ENCODE measurements at places on chromosomes 12 and 14.

DNA sequence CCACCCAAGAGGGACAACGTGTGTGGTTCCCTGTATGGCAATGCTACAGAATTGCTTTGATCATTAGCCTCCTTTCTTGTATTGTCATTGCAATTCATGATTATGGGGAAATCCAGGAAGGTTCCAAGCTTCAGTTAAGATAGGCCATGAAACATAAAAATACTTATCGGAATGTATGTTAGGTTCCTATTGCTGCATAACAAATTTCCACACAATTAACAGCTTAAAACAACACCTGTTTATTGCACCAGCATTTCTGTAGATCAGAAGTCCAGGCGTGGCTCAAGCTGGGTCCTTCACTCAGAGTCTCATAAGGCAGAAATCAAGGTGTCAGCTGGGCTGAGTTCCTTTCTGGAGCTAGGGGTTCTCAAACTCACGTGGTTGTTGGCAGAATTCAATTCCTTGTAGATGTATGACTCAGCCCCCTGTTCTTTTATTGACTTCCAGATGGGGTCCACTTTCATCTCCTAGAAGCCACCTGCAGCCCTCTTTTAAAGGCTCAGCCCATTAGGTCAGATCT is 365.6 kb upstream of the TMPO start:
- DNase-seq, result no peak

DNA sequence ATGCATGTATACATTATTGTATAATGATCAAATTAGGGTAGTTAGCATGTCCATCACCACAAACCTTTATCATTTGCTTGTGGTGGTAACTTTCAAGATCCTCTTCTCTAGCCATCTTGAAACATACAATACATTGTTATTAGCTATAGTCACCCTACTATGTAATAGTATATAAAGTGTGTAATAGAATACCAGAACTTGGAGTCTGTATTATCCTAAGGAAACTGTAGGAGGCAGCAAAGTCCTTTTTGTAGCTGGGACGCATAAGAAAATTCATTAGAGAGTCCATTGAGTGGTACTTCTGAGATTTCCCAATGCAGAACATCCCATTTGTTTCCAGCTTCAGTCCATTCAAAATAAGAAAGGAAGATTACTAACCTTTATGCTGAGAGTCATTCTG is 325.9 kb upstream of the LRFN5 start:
- no peak for DNase-seq

DNA sequence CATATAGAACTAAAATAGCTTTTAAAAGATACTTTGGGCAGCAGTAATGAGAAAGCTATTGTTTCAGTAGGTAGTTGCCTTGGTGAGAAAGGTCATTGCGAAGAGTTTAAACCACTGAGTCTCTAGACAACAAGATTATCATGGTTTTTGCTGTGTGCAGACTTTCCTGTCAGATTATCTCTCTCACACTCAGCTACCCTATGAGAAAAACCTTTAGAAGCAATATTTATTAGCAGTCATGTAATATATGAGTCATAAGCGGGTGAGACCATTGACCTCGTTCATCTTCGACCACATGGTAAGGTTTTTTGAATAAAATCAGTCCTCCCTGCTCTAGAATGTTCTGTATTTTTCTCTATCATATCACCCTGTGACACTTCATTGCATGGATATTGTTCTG is 59.9 kb downstream of the GPR65 start:
- no peak for DNase-seq

GRCh38 chr12:91377436-91377835 is 194.8 kb upstream of the DCN start:
- DNase-seq, result no peak

DNA sequence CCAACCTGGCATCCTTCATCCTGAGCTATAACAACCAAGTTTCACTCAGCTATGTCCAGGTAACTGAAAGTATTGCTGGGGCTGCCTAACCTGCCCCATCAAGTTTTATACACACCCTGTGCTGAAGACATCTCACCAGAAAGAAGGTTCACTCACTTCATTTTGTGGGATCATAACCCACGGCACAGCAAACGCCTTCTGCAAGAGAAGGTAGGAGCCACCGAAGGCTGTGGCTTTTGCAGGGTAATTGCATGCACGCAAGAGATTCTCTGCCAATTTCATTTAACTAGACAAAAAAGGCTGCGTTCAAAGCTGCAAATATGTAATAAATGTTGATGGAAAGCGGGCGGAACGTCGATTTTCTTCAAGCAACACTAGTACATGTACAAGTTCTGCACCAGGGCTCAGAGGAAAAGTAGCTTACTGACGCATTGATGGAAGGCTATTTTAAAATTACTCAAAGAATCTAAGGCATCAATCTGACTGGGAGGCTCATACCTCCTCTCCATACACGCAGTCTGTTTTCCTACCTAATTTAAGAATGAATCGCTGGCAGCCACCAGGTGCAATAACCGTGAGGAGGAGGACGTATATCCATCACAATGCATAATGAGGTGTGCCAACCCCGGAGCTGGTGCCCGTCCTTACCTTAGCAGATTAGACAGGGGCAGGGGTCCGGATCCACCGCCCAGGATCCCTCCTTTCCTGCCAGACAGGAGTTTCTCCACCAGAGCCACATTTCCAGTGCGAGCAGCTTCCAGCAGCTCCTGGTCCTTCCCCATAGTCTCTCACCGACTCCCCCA is 1.1 kb downstream of the ANKS1B start:
- no peak for DNase-seq

- no peak for DNase-seq
Measured at GRCh38 chr12:119730381-119730780, 62.4 kb downstream of the PRKAB1 start.

GRCh38 chr12:22051114-22051698 is 5.2 kb downstream of the CMAS start:
- no peak for DNase-seq

DNA sequence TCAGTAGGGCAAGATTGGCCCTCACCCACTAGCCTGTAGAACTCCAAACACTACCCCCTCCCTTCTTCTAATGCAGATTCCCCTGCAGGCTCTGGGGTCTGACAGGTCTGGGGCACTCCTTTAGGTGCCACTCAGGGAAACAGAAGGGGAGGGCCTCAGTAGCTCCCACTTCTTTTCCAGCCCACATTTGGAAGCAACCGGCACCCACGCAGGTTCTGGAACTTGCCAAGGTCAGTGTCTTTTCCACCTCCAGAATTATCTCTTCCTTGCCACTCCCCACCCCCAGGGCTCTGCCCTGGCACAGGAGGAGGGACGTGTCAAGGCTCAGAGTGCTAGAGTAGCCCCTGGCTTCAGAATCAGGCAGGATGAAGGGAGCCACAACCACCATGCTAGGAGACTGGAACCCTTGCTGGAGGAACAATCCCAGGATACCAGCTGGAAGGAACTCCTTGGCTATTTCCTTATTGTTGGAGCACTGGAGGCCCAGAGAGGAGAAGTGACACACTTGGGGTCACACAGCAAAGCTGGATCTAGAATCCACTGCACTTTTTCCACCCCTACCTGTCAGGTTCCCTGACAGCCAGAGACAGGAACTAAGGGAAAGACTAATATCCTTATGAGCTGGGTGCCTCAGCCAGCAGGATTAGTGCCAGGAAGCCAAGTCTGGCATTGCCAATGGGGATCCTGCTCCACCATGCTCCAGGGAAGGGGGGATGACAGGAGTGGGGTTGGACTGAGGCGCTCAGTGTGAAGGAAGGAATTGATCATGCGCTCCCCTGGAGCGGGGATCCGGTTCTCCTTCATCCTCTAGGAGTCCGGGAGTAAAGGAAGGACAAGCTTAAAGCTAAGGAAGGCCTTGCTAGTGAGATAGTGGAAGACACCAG is 1.8 kb upstream of the FIGNL2 start:
- DNase-seq, result no peak

GRCh38 chr12:14656846-14657245 is 39.6 kb downstream of the GUCY2C start:
- DNase-seq, result no peak

DNA sequence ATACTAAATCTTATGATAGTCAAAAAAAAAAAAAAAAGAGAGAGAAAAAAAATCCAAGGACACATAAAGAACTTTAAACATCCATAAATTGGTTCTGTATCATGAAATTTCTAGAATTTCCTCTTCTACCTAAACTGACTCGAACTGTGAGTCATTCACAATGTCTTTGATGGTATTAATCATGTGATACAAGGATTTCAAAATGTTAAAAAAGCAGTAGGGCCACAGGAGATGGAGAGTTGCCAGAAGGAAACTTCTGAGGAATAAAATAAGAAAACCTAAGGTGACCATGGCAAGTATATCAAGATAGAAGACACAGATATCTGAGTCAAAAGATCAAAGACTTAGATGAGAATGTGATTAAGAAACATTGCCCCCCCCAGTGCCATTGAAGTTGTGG is 1320.9 kb upstream of the FLRT2 start:
- DNase-seq, result no peak

- DNase-seq, result no peak
Measured at GRCh38 chr12:6442836-6443235, 1.9 kb upstream of the CD27 start.

DNA sequence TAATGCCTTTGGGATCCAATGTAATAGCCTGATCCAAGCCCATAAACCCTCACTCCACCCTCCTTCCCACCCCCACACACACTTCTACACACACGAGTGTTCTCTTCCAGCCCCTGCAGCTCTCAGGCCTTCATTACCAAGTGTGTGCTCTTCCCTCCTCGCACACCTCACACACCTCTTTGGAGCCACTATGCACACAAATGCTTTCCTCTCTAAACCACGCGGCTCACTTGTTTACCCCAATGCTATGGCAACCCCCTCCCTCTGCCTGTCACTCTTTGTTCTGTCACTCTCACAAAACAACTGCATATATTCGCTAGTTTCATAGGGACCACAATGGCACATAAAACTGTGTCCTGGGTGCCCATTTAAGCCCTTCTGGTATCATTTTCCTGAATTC is 35.1 kb downstream of the PPP2R5E start:
- DNase-seq, result no peak

GRCh38 chr12:48932878-48933277 is 7.6 kb upstream of the FKBP11 start:
- no peak for DNase-seq

DNA sequence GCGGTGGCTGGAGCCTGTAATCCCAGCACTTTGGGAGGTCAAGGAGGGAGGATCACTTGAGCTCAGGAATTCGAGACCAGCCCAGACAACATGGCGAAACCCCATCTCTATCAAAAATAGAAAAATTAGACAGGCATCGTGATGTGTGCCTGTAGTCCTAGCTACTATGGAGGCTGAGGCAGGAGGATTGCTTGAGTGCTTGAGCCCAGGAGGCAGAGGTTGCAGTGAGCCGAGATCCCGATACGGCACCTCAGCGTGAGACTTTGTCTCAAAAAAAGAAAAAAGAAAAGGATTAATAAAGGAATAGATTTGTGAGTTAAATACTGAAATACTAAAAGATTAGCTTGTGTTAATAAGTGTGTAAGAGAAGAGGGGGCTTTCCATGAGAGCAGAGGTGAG is 29.4 kb downstream of the RPGRIP1 start:
- DNase-seq, result no peak

DNA sequence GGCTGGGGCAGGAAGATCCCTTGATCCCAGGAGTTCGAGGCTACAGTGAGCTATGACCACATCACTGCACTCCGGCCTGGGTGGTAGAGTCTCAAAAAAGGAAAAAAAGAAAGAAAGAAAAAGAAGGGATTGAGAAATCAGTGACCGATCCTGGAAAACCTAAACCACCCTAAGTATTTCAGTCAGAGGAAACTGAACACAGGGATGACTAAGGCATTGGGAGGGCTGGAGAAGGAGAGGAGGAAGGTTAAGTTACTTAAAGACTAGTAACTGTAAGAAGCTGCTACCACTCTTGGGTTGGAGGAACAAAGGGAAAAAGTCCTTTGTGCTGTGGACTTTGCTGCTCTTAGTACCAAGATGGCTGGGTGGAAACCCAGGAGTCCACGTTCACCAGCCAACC is 10.6 kb downstream of the HHIPL1 start:
- no peak for DNase-seq

DNA sequence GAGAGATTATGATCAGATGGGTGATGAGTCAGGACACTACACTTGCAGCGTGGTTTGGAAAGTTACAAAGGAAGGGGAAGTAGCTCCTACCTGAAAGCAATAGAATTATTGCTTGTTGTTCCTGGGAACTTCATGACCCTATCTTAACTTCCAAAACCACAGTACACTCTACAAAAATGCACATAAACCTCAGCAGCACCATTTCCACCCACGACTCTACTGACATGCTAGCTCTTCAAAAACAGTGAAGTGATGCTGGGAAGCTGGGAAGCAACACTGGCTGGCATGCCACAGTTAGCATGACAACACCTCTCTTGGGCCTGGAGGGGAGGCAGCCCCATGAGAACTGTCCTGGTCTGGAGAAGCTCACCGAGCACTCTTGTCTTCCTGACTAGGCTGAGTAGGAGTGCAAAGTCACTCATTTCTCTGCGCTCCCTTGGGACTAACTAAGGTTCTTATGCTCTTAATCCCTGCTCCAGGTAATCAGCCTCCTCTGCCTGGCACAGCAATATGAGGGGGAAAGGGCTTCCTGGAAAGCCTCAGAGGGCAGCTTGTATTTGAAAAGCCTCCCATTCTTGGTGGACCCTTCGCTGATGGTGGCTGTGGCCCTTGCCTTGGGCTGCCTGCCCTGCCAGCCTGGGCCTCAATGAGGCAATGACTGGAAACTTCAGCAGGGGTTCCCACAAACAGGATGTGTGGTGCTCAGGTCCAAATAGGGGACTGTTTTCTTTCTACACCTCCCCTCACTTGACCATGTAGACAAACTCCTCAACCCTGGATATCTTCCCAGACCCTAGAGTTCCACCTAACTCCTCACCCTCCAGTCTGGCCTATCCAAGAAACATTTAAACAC is 1.2 kb downstream of the KRT3 start:
- no peak for DNase-seq

DNA sequence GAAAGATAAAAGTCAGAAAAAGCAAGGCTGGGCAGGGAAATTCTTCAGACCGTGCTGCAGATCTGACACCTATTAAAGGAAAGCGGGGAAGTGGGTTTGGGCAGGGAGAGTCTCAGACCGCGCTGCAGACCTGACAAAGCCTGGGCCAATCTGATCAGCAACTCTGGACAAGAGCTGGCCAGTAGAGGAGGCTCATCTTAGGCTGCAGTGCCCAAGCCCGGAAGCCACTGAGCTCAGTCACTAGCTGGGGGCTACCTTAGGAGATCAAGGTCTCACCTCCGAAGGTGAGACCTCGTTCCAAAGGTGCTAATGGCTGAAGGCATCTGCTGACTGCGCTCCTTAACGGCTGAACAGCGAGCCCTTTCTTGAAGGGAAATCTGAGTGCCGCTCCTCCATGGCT is 60.2 kb downstream of the SINHCAF start:
- no peak for DNase-seq

- DNase-seq, result no peak
Measured at GRCh38 chr14:23763394-23763793, 127.2 kb downstream of the DHRS2 start.

GRCh38 chr12:89481213-89481914 is 43.2 kb downstream of the GALNT4 start:
- no peak for DNase-seq

DNA sequence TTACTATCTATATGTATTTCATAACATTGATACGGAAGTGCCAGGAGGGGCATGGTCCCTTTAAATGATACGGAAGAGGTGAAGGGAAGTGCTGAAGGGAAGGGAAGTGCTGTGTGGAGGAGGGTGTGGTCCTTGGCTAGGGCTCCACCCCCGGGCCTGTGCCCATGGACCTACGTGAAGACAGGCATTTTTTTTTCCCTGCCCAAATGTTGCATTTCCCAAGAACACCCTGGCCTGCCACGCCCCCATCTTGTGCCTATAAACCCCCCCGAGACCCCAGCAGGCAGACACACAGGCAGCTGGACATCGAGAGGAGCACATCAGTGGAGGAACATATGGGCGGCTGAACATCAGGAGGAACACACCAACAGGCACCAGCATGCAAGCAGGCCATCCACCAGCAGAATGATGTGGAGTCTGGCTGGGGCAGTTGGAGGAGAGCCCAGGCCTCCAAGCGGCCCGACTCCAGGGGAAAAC is 134.1 kb downstream of the SLC41A2 start:
- no peak for DNase-seq
